ENCODE measurements at places on chromosomes 5 and 9.

DNA sequence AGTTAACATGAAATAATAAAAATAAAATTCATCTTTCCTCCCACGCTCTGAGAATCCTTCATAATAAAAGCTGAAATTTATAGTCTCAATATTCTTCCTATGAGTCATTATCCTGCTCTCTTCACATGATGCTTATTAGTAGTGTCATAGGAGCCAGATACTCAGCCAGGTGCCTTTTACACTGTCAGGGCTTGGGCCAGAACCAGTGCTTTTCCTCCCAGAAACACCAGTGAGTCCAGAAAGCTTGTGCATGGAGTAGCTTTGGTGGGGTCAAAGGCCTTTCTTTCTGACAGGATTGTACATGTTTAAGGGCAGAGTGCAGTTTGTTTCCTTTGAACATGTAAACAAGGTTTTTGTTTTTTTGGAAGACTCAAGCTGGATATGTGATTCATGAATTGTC is 6.8 kb downstream of the LSM11 start:
- DNase-seq = no peak

DNA sequence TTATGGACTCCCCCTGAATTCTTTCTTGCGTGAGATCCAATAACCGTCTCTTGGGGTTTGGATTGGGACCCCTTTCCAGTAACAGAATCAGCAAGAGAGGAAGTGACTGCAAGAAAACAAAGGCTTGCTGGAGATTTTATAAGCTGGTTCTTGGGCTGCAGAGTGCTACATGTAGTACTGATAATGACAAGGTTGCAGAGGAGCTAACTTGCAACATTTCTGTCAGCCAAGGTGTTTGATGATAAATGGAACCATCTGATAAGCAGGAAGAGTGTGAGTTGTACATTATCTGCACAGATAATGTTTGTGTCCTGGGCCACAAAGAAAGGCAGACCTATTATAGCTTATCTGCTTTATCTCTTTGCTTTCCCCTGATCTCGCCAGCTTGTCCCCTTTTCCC is 37.1 kb downstream of the DNAJB5 start:
- no peak for DNase-seq

- no peak for DNase-seq
Measured at GRCh38 chr5:135071311-135071710, 37.3 kb upstream of the PITX1 start.

DNA sequence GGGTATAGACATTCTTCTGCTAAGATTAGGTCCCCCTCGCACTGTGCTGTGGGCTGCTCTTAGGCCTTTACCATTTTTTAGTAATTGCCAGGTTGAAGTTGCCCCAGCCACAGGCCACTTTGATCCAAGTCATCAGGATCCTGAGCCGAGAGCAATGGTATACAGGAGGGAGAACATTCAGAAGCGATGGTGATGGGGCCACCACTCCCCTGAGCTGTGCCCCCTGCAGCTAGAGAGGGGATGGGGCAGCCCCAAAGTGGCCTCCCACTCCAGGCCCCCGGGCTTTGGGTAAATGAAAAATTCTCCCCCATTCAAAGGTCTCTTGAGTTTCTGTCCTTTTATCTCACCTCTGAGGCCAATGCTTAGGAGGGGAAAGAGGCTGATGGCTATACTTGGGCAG is 59.4 kb downstream of the MACROH2A1 start:
- DNase-seq = no peak

DNA sequence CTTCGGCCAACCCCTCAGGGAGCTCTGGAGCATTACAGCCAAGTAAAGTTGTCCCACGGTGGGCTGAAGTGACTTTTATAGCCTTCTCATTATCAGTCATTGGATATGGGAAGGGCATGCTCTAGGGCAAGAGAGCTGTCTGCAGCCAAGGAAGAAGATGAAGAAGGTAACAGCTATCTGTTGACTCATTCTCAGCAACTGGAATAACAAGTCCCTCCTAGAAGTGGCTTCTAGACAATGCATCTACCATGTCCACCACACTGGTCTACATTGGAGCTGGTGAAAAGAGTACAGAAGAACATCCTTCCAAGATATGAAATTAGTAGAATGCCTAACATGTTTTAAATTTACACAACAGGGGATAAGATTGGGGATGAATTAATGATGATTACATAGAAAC is 524.2 kb downstream of the ACTL7B start:
- no peak for DNase-seq

DNA sequence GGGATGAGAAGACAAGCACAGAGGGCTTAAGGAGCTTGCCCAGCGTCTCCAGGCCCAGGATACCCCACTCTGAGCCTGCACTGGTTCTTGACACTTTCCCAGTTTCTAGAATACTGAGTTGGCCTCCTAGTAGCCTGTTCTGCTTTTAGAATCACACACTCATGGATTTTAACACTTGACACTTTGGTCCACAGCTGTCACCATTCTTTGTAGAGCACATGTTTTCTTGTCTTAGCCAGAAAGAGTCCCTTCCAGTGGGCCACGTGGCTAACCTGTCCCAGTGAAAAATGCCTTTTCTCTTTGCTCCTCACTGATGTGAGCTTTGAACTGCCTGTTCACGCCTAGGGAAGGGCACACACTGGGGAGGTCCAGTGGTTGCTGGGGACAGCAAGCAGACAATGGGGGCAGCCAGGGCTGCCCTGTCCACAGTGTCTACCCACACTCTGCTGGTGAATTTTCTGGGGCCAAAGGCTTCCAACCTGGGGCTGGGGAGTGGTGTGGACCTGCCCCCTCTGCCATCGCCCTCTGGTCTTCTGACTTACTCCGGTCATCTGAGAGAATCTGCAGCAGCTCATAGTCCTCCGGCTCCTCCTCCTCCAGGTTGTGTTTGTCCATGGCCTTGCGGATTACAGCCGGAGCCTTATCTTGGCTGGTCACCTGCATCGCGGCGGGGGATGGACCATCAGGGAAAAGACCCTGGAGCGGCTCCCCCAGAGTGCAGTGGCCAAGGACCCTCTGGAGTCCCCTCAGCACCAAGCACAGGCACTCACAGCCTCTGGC is 21.1 kb downstream of the RALGDS start:
- DNase-seq = no peak

DNA sequence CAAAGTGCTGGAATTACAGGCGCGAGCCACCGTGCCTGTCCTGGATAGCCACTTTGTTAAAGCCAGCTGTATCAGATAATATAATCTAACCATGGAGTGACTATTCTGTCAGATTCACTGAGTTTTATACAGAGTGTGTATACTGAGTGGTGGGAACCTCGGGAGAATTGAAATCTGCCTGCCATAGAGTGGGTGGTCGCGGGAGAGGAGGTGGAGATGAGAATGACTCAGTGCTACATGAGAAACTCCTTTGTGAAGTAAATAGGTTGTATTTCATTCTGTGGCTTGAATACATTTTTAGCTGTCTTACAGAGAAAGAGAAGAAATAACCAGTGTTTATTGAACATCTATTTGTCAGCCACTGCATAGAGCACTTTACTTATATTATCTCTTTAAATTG is 26.4 kb downstream of the ATP6V0E1 start:
- no peak for DNase-seq

GRCh38 chr5:4575608-4576007 is 564.5 kb upstream of the ADAMTS16 start:
- no peak for DNase-seq

DNA sequence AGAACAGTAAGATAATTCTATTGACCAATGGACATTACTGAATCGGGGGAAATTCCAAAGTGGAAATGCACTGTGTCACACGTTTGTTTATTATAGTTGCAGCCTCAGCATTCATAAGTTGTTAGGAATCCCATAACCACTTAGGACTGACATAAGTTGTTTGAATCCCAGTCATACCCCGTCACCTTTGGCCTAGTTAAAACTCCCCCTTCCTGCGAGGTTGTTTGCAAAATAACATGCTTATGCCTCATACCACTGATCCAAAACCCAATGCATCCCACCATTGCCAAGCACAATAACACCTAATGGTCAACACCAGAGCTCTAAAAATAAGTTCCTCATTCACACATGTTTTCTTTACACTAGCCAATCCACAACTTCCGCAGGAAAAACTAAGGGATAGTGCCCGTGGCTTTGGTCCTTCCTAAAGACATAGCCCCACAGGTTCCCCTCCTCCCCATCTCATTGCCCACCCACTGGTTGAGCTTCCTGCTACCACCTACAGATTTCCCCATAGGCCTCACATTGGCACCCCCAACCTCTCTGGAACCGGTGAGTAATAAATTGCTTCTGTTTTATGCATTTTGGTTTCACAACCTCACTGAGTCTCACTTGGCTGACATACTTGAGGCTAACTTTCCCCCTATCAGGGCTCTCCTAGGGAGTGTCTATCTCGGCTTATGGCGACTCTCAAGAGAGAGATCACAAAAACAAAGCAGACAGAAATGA is 42.3 kb upstream of the MUSK start:
- DNase-seq = no peak

GRCh38 chr5:151619812-151620460 is 28.8 kb upstream of the FAT2 start:
- DNase-seq = no peak

DNA sequence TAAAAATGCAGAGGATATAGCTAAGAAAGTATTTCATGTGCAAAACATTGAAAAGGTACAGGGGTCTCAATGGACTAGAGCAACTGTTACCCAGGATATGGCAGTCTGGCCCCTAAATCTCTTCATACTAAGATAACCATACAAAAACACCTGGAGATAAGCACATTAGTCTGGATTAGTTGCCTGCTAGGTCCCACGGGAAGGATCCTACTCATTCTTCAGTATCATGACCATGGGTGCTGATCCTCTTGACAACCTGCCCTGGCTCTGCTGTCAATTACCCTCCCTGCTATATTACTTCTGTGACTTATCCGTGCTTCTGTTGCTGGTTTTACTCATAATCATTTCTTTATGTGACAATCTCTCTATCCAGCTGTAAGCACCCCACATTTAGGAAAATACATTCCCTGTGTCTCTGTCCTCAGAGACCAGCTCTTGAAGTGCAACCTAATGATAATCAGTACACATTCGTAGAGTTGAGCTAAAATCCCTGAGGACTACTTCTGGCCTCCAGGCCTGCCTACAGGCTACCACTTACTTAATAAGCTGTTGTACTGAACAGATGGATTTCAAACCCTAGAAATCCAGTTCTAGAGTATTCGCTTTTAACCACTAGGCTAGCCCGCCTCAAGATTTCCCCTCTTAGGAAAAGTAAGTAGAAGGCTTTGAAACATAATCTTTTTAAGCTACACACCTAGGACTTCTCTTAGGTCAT is 190.5 kb upstream of the OR13F1 start:
- no peak for DNase-seq

DNA sequence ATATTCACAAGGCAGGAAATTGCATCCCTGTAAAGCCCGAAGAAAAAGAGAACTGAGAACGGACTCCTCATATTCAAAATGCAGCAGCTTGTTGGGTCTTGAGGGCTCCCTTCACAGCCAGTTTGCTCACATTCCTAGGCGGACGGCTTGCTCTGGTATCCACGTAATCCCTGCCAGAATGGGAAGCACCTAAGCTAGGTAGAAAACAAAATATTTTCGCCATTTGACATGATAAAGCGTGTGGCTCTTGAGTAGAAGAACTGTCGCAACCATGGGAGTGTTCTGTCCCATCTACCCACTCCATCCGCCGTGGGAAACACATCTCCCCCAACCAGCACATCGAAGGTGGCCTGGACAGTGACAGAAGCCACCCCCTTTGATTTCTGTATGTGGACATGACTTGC is 183.1 kb downstream of the GAS1 start:
- DNase-seq = no peak

DNA sequence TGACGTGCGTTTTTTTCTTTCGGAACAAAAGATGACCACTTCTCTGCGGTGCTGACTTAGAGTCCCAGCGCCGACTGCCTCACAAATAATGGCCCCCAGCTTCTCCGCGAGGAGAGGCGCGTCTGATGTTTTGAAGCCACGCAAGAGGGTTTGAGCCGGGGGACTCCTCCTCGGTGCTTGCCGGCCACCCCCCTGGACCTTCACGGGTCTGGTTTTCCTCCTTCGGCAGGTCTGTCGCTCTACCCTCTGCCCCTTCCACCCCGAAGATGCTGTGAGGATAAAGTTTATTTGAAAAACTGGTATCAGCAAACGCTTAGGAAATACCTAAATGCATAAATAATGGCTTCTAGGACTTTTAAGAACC is 584 bp downstream of the USP20 start:
- no peak for DNase-seq

All from stimulated activated CD8-positive, alpha-beta memory T cell treated with anti-CD3 and anti-CD28 coated beads, Interleukin-2, amount 100 ng/mL, for 1 hour (primary cell).